KG1 (cell line): ENCODE measurements at places on chromosomes 11 and 22.

DNA sequence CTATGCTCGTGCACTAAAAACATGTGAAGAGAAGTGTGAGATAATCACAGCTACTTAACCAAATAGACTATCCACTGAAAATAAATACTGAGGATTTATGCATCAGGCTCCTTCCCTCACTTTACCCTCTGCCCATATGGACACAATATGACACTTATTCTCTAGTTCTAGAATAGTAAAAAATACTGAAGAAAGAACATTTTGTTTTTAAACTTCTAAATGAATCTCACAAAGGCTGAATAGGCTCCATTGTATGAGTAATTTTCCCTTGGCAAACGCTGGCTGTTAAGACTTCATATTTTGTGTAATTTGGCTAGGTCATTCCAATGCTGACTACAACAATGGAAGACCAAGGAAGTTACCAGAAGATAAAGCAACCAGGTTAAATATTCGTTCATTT lies 9.9 kb downstream of the HPS5 start:
- DNase-seq = no peak

- DNase-seq = no peak
Observed at GRCh38 chr22:25839755-25840154, 97.8 kb downstream of the MYO18B start.

DNA sequence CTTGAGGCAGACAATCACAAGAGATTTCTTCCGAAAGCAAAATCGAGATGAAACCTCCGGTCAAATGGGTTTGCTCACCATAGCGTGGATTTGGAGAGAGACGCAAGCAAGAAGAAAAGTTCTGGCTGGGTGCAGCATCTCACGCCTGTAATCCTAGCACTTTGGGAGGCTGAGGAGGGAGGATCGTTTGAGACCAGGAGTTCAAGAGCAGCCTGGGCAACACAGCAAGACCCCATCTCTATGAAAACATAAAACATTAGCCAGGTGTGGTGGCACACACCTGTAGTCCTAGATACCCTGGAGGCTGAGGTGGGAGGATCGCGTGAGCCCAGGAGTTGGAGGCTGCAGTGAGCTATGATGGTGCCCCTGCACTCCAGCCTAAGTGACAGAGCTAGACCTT lies 24.4 kb downstream of the MN1 start:
- no peak for DNase-seq

DNA sequence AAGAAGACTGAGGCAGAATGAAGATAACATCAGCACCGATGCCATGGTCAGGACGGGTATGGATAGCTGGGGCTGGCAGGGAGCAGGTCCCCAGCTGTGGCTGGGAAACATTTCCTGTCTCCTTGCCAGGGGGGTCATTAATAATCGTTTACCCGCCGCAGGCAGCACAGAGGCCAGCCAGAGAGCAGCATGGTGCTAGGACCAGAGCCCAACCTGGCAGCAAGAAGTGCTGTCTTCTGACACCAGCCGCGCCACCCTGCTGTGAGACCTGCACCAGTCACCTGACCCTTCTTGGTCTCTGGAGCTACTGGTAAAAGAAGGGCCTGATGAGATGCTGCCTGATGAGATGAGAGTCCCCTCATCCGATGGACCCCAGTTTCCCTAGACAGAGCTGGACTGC lies 36.3 kb downstream of the PDE2A start:
- DNase-seq = no peak

- no peak for DNase-seq
Observed at GRCh38 chr11:28090052-28090749, 17.8 kb downstream of the KIF18A start.
